ENCODE measurements at places on chromosomes 3 and 15.
A peak's percentile ranks its signal among the peaks of the same experiment; 100 is the strongest.

- DNase-seq = peak; percentile 2
Observed at GRCh38 chr15:48896869-48897814, 19.2 kb downstream of the EID1 start.

DNA sequence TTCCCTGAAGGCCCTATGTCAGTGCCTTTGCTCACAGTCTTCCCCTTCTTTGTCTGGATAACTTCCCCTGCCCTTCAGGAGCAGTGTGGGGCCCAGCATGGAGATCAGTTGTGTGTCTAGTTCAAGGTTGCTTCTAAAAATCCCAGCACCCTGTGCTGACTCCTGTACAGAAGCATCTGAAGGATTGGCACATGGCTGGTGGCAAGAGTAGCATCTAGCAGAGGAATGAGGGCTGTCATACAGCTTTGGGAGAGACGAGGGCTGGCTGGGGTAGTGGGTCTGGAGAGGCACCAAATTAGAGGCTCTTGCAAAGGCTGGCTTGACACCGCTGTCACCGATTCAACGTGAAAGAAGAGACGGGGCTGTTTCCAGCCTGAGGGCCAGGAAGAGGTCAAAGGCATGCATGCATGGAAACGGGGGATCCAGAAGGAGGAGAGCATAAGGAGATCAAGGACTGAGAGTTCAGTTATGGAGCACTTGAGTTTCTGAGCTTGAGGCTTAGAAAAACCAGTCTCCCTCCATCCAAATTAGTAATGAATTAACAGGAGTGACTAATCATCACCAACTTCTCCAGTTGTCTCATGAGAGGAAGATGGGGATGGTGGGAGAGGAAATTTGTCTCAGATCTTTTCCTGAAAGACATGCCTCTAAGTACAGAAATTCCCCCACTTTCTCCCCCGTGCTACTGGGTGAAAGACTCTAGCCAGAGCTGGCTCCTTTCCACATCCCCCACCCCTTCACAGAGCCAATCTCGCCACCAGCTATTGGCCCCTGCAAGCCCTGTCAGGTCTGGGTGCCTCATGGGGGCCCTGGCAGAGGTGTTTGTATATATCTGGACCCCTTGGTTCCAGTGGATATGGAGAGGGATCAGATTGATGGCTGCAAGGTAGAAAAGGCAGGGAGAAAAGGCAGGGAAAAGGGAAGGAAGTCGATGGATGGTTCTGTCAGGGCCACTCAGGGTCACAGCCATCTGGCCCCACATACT, 45.9 kb downstream of the SLCO2A1 start:
- DNase-seq = no peak

DNA sequence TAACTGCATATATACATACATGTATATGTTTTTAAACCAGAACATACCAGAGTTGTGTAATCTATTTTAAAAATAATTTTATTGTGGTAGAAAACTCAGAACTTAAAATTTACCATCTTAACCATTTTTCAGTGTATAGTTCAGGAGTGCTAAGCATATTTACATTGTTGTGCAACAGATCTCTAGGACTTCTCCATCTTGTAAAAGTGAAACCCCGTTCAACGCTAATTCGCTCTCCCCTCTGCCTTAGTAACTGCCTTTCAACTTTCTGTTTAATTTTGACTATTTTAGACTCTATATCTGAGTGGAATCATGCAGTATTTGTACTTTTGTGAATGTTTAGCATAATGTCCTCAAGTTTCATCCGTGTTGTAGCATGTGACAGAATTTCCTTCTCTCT, 51.8 kb upstream of the SSR3 start:
- DNase-seq = no peak

- DNase-seq = no peak
Observed at GRCh38 chr3:37952564-37952963, 38.0 kb upstream of the VILL start.

GRCh38 chr3:158095111-158095813, 11.0 kb downstream of the SHOX2 start:
- DNase-seq = no peak

- DNase-seq = no peak
Observed at GRCh38 chr3:157438194-157438730, 1.6 kb downstream of the PTX3 start.

DNA sequence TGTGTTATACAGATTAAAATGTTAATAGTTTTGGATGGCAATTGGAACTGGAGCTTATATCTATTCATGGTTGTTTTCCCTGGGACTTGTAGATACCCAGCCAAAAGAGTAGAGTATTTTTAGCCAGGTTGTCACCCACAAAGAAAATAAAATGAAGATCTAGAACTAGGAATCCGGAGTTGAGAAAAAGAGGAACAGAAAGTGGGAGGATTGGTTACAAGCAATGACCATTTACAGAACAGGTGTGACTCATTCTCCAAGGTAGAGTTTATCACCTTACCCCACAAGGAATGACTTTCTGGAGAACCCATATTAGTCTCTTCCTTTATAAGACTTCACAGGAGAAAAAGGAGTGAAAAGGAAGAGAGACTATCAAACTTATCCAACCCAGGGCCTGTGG, 99.8 kb downstream of the TMEM108 start:
- DNase-seq = no peak

DNA sequence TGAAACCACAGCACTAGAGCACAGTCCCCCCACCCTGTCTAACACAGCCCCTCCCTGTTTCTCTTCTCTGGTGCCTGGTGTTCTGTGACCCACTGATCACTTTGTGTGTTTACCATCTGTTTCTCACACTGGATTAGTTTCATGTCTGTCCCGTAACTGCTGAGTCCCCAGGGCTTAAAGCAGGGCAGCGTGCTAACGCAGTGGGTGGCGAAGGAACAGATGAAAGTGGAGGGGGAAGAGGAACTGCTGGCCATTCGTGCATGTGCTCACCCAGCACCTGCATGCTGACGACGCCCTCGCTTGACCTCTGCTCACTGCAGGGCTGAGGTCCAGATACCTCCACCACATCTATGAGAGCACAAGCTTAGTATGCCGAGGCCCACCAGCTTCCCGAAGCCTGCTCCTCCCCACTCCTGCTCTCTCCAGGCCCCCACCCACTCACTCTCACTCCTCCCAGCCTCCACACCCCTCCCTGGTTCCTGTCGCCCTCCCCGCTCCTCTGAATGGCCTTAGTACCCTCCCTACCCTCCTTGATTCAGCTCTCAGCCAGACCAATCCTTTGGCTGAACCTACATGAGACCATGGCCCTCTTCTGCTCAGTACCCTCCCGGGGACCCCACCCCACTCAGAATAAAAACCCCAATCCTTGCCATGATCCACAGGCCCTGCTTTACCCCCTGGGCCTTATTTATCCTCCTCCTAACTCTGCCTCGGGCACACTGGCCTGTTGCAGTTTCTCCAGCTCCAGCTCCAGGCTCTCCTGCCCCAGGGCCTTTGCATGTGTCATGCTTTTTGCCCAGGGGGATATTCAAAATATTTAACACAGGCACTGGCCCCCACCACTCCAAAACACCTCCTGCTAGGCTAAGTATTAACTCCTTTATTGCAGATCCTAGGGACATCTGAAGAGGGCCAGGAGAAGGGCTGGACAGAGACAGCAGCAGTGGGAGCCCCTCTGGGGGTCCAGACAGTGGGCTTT, 15.1 kb upstream of the IQSEC1 start:
- DNase-seq = peak; percentile 46

- DNase-seq = no peak
Observed at GRCh38 chr15:56963710-56964109, 45.3 kb downstream of the TCF12 start.

- no peak for DNase-seq
Observed at GRCh38 chr15:77032647-77033416, 37.9 kb downstream of the PSTPIP1 start.

GRCh38 chr3:109278546-109278945, 37.8 kb downstream of the DPPA2 start:
- DNase-seq = no peak

DNA sequence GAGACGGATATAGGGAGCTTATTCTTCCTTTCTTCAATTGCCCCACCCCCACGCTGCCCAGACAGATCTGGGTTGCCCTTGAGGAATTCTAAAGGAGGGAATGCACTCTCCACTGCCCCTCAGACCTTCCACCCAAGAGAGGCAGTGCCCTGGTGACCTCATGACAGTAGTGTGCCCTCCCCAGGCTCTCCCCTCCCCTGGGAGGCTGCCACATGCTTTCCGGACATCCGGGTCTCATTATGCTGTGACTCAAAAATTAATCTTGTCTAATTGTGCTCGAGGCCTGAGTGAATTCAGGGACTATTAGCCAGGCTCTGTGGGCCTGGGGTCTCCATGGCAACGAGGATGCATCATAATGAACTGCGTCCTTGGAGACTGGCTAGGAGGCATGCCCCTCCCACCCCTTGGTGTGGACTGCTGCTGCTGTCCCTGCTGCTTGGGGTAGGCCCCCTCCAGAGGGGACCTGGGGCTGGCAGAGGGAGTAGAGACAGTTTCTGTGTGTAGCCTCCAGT, 20.8 kb downstream of the CORO2B start:
- DNase-seq = no peak

DNA sequence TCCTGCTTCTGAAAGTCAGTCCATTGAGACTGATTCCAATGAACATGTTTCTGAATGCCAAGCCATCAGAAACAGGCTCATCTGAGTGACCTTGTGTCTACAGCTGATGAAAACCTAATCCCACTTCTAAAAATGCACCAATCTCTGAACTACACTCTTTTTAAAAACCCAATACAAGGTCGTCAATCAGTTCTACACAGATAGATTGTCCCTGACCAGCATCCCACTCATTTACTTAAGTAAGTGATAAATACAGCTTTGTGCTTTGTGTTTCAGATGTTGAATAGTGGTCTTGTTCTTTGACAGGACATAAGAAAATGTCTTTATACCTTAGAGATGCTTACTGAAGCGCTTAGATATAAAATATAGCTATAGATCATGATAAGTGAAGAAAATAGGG, 20.2 kb upstream of the SCG3 start:
- DNase-seq = no peak

- DNase-seq = no peak
Observed at GRCh38 chr3:64138046-64138445, 87.2 kb downstream of the PRICKLE2 start.

DNA sequence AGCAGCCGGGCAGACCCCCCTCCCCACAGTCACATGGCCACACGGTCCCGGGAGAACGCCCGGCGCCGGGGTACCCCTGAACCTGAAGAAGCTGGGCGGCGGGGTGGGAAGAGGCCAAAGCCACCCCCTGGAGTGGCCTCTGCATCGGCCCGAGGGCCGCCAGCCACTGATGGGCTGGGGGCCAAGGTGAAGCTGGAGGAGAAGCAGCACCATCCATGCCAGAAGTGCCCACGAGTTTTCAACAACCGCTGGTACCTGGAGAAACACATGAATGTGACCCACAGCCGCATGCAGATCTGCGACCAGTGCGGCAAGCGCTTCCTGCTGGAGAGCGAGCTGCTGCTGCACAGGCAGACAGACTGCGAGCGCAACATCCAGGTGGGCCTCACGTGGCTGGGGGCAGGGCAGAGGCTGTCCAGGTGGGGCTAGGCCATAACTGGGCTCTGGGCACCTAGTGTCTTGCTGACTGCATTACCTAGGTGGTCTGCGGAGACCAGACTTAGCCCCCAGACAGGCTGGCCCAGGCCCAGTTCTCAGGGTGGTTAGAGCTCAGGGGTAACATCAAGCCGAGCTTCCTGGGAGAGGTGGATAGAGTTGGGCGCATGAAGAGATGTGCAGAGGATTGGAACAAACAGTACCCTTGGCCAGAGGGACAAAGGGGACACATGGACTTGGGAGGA, 6.1 kb downstream of the ZBTB47 start:
- DNase-seq = no peak

DNA sequence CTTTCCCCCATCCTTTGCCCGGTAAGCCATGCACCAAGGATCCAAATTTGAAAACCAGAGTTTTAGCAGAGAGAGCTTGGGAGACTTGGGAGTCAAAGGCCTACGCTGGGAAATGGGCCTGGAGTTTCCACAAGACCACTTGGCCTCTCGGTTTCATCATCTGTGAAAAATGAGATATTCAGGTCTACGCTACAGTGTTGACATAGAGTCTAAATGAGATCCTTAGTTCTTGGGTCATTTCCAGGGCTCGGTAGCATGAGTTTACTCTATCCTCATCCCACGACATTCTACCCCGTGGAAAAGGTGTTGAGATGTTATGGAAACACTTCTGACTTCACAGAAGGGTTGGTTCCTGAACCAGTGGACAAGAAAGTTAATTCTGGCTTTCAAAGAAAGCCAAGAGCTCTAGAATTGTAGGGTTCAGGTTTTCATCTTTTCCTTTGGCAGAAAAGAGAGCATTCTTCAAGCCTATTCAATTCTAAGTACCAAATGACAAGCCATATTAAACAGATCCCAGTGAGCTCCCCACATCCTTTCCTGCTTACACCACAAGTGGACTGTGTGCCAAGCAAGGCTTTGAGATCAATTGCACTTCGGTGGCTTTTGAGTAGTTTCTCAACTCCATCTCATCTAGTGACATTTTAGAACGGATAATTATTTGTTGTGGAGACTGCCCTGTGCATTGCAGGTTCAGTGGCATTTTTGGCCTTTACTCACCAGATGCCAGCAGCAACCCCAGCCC, 219.7 kb downstream of the SLCO3A1 start:
- DNase-seq = no peak

DNA sequence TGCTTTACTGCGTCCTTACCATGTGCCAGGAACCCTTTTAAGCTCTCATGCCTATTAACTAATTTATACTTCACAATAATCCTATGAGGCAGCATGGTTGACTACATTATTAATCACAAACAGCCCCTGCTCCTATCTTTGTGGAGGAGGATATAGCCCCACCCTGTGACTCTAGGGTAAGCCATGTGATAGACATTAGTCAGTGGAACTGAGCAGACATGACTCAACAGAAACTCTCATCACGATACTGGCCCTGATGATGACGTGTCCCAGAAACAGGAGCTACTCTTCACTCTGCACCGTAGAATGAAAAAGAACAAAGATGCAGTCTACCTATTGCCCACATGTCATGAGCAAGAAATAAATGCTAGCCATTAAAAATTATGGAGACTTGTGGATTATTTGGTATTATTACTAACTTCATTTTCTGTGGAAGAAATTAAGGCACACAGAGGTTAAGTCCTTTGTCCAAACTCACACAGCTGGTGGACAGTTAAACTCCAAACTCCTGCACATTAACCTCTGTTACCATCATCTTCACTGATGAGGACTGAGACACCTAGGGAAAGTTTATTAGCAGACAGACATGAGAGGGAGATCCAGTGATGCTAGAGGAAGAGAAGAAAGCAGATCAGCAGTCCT, 51.2 kb downstream of the CFAP20DC start:
- no peak for DNase-seq

GRCh38 chr15:32707436-32707835, 10.4 kb upstream of the GREM1 start:
- DNase-seq = no peak

- DNase-seq = no peak
Observed at GRCh38 chr15:98775498-98776230, 127.3 kb downstream of the IGF1R start.
